GM23338 (cell line): ENCODE measurements at places on chromosomes 2 and 18. TPM values are rescaled to one million over a fixed set of nuclear protein-coding genes. Genes with fewer than 3 reads are reported as not detected.

- no peak overlapping the region for H3K4me3 ChIP-seq
- H3K27ac ChIP-seq = no peak overlapping the region
- no peaks in the 10 kb centered on the region for H3K36me3 ChIP-seq
- peaks cover 5% of the 10 kb centered on the region; the same call in 1 of the 2 replicates for H3K27me3 ChIP-seq
These were observed 31.5 kb upstream of the HAAO start for GRCh38 chr2:42823744-42824453.

The CNGA3 gene
- not detected in 2 replicates for total RNA-seq

DNA sequence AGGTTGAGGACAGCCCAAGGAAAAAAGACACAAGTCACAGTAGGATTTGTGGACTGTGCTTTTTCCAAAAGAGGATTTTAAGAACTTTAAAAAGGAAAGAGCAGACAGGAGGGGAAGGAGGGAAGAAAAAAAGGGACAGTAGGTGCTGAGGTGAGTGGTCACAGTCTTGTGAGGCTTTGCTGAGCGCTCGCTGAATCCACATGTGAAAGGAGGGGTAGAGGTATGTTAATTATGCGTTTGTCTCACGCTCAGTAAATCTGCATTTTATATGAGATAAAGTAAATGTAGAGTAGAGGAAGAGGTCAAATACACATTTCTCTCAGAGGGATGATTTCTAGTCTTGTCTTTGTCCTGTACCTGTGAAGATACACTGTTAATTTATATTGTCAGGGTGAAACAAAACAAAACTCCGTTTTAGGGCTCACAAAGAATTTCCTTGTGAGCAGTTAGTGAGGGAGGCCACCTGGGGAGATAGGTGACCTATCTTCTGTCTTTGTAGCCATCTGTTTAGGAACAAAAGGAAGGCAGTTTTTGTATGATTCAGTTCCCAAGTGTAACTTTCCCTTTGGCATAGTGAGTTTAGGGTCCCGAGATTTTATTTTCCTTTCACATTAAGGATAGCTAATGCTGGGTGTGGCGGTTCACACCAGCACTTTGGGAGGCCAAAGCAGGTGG is 25.3 kb downstream of the GNAL start:
- H3K36me3 ChIP-seq = no peaks in the 10 kb centered on the region
- H3K4me1 ChIP-seq = peaks cover 15% of the 10 kb centered on the region; the same call in 1 of the 2 replicates
- peak; percentile 80 for DNase-seq
- peak overlapping the region; percentile 26; the same call in 1 of the 2 replicates for H3K27ac ChIP-seq
- peak overlapping the region; percentile 27 for H3K4me3 ChIP-seq

GRCh38 chr2:34012715-34013302 is 413.7 kb upstream of the FAM98A start:
- no peaks in the 10 kb centered on the region for H3K27me3 ChIP-seq
- no peak overlapping the region for H3K27ac ChIP-seq
- no peaks in the 10 kb centered on the region for H3K36me3 ChIP-seq
- H3K4me1 ChIP-seq = no peaks in the 10 kb centered on the region

The IL36A gene
- total RNA-seq = not detected in 2 replicates
